A172 (cell line): ENCODE measurements at places on chromosomes 1 and 21.
A peak's percentile ranks its signal among the peaks of the same experiment; 100 is the strongest.

DNA sequence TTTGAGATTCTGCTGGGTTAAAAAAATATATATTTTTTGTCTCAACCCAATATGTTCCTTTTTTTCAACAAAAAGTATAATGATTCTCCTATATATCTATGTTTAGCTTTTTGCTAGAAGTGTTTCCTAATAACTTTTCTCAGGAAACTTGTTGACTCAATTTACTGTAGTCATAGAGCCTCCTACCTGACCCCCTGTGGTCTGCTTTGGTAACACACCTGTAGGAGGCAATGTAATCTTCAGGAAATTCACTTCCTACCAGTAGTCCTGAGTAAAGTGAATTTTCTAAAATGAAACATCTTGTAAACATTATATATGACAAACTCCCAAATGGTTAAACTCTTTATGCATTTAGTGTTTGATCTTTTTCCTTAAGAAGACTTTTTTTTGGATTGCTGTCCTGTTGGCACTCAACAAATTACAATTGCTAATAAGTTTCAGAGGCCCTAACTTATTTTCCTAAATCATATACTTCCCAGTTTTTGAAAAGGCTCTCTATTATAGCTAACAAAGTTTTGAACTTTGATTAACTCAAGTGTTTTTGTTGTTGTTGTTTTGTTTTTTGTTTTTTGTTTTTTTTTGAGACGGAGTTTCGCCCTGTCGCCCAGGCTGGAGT, 118.3 kb downstream of the OLFML2B start:
- no peak for DNase-seq

DNA sequence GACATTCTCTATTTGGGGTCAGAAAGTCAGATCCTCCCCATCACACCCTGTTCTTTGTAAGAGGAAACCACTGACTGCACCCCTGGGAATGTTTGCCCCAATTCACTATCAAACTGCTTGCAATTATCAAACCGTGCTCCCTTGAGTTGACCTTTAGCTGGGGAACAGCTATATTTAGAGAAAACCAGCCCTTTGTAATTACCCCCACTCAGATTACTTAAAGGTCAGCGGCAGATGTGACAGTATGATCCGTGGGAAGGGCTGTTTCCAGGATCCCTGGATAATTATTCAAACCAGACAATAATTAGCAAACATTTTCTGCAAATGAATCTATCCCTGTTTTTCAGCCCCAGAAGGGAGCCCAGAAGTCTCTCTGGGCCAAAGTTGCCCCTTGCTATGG, 242.7 kb downstream of the RRAGC start:
- DNase-seq: no peak

GRCh38 chr1:243254233-243254926, 701 bp downstream of the CEP170 start:
- DNase-seq: peak; percentile 76

- no peak for DNase-seq
These were observed 355.2 kb downstream of the NTNG1 start for GRCh38 chr1:107496002-107496401.

DNA sequence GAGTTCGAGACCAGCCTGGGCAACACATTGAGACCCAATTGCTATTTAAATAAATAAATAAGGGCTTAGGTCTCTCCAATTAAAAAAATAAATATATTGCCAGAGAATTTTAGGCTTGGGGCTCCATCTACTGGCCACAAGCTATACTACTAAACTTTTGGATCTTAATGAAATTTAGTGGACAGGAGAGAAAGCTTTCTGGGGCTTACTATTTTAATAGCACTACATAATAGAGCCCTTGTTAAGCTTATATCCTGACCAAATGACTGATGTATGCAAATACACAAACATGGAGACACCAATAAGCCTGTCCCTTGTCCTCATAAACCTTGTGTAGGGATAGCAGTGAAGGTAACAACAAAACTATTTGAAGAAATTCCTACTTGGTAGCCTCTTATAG, 18.4 kb downstream of the CCT3 start:
- peak; percentile 57 for DNase-seq

GRCh38 chr1:219417610-219418009, 195.3 kb downstream of the ZC3H11B start:
- DNase-seq: no peak

GRCh38 chr1:200082329-200082728, 54.8 kb downstream of the NR5A2 start:
- no peak for DNase-seq

- no peak for DNase-seq
These were observed 41.5 kb downstream of the SNX7 start for GRCh38 chr1:98702976-98703375.
